ENCODE measurements at places on chromosomes 4 and X.

- DNase-seq, result no peak
Observed at GRCh38 chr4:84914686-84915395, 51.6 kb downstream of the WDFY3 start.

- no peak for DNase-seq
Observed at GRCh38 chr4:188201851-188202250, 62.6 kb downstream of the TRIML1 start.

DNA sequence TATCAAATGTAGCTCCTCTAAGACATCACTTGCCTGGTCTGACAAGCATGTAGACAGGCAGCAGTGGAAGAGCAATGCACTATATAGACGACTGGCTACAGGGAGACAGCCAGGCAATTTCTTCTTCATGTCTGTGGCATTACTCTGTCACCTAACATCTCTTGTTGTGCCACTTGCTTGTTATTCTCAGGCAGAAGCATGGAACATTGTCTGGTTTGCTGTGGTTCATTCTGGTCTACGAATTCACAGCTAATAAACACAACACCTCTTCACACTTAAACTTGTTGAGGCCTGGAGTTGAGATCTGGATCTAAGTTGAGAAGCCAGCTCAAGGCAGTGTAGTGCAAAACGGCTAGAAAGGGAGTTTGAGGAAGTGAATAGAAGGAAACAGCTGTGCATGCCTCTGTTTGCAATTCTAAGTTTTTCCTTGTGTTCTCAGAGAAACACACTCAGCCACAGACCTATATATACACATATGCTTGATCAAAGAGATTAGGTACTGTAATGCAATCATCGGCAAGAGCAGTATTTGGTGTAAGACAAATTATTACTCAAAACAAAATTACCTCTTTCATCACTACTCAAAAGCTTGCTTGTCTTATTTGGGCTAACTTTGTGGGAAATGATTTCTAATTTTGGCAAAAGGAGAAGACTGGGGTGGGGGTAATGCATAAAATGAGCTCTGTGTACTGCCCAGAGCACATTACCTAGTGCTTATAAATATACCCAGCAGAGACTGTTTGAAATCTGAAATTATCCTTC is 243.8 kb downstream of the PPP3CA start:
- no peak for DNase-seq

DNA sequence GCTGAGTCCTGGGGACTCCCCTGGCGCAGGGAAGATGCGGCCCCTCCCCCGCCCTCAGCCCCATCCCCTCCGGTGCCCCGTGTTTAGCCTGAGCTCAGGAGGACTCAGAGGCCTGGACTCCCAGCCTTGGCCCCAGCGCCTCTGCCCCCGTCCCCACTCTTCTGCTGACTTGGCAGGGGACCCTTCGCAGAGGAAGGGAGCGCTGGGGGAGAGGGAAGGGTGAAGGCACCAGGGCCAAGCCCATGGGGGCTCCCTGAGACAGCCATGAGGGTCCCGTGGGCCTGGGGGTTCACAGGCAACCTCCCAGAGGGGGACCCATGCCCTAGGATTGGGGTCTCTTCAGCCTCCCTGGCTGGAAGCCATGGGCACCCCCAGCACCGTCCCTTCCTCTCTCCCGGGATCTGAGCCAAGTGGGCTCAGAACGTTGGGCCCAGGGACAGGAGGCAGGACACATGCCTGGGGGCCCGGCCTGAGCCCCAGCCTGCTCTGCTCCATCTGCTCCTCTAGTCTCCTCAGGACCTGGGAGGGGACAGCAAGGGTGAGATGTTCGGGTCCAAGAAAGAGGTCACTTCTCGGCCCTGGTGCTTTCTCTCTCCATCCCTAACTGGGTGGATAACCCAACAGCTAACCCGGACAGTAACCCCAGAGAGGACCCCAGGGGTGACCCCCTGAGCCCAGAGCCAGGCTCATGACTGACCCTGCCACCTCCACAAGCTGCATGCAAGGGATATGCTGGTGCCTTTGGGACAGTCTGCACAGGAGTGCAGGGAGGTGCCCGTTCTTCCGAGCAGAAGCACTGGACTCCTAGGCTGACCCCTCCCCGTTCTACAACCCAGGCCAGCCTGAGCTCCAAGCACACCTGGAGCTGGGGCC is 1.5 kb upstream of the CPLX1 start:
- DNase-seq, result no peak

DNA sequence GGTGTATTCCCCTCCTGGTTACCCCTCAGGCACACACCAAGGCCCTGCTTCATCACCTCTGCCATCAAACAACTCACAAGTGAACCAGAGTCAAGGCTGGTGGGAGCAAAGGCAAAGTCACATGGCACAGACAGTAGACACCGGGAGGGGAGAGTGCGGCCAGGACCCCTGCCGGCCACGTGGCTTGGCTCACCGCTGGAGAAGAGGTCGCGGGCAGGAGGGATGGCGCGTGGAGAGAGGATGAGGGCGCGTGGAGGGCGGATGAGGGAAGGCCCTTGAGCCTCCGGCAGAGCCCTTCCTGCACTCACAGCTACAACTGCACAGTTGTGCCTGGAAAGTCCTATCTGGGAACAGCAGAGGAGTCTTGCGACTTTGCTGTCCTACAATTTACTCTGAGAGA is 104.2 kb upstream of the ADRA2C start:
- DNase-seq, result no peak

DNA sequence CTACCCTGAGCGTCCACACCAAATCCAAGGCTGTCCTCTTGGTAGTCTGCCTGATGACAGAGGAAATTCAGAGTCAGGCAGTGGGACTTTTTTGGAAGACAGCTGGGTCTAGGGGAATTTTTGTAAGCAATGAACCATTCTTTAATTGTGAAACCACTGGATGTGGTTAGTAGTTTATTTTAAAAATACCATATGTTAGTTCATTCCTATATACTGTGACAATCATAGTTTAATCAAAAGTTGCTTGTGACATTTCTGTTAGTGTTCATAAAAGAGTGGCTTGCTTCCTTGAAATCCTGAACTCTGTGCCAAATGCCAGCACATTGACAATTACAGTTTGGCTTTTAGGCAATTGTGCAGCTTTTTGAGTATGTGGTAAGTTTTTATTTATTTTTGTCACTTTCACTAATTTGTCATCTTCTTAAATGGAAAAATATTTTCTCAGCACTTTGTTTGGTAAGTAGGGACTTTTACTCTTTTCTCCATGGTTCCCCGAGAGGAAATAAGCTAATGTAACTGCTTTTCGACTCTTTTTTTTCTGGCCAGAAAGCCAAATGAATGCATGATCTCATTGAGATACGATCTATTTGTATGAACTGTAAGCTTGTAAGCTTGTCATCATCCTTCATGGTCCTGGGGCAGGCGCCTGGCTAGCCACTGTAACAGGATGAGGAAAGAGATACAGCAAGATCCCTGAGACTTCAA is 72.6 kb upstream of the SLC4A4 start:
- peak; percentile 78 for DNase-seq

DNA sequence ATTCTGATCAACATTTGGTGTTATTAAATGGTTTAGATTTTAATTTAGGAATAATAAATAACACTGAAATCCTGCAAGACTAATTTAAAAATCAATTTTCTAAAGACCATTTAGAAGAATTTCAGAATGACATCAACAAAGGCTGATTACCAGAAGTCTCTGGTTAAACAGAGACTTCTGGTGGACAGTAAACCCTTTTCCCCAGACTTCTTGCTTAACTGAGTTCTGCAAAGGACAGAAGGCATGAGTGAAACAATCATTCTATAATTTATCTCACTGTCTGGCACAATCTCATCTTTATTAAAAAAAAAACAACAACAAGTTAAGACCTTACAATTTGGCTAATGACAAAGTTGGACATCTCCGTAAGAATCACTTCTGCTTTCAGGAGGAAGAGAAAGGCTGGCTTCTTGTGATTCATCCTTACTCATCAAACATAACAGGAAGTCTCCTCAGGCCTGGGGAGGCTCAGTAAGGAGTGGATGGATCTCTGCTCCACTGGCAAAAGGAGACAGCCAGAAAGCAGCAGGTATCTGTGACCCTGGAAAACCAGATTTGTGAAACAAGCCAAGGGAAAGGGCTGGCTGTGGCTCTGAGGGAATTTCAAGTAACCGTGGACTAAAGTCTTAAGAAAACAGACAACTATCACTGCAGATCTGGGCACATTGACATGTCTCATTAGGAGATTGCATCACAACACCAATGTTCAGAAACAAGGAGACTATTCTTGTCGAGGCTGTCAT is 908 bp upstream of the TLR6 start:
- DNase-seq, result peak; percentile 80

DNA sequence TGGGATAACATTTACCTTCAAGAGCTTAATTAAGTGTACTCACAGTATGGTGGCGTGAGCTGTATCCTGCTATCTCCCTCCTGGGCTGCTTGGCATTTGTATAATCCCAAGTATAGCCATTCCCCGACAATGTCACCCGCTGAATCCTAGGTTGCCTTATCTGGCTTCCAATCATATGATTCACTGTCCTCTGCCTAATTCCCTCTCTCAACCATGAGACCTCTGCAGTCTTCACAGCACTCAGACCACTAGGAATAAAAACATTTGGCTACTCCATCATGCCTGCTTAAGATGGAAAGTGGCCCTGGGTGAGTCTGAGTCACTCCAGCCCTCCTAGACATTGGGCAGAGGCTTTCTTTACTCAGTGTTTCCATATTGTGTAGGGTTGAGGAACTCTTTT is 28.9 kb upstream of the WDFY3 start:
- peak; percentile 11 for DNase-seq

- DNase-seq, result no peak
Observed at GRCh38 chrX:130197464-130197863, 25.7 kb downstream of the RAB33A start.

DNA sequence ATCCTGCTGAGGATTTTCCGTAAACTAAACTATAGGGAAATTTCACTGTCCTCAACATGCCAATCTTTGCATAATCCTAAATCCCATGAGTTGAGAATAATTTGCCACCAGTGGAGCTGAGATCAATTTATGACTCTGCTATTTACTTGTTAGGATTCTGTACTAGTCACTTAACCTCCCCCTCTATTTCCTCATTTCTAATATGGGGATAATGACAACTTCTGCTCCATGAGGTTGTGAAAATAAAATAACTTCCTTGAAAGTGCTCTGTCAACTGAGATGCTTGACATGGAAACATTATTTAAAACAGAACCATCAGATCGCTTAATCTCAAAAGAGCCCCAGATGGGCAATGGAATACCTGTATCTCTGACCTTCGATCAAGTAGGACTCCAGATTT is 2.6 kb upstream of the FGF16 start:
- DNase-seq, result no peak

All from AG08395 (cell line).